Immature natural killer cell (primary cell): ENCODE measurements at places on chromosomes 12 and 14. TPM values are rescaled to one million over a fixed set of nuclear protein-coding genes. Genes with fewer than 3 reads are reported as not detected.

The ISM2 gene
- polyA plus RNA-seq = not detected

The CEBPE gene
- not detected for polyA plus RNA-seq

The CLEC12A gene
- 4.3 TPM for polyA plus RNA-seq

The AEBP2 gene
- polyA plus RNA-seq = 11.8 TPM

The NPFF gene
- not detected for polyA plus RNA-seq

The SRGAP1 gene
- polyA plus RNA-seq = 0.02 TPM

The SOX5 gene
- polyA plus RNA-seq = not detected

The DENND5B gene
- polyA plus RNA-seq = 0.53 TPM

The RAD9B gene
- 0.93 TPM for polyA plus RNA-seq

DNA sequence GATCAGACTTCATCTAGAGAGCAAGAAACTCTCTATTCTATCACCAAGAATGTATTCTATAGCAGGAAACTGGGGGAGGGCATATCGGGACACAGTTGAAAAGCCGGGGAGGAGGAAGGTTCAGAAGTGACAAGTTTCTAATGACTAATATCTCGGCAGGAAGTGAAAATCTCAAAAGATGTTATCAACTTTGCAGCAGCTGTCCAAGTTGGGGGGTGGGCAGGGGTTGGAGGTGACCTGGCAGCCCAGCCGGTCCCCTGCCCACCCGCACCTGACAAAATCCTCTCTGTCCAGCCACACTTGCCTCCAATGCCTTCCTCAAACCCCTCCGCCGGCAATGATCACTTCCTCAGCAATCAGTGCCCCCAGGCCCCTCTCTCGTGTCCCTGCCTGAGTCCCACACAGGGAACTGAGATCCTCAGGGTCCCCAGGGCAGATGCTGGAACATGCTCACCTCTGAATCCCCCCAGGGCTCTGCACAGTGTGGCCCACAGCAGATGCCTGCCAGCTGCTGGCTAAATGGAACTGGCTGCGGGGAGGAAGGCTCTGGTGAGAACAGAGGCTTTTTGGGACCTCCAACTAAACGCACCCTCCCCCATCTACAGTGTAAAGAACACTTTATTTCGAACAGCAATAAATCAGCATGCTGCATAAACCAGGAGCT lies 43.9 kb downstream of the CCDC88C start:
- DNase-seq = peak; percentile 66

GRCh38 chr12:58095002-58095401 lies 153.6 kb downstream of the ATP23 start:
- no peak for DNase-seq

DNA sequence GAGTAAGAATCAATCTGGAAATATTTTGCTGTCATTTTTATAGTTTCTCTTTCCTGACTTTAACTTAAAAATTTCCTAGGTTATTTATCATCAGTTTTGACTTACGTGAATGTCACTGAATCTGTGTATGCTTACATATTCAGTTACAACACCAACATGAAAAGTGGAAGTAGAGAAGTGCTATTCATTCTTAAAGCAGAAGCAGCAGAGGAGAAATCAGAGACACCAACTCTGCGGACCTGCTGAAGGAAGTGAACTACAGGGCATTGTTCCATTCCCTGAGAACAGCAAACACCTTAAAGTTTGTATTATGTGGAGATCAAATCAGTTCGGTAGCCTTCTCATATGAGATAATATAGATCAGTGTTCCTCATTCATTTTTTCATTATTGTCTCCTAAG lies 34.1 kb downstream of the RAD51B start:
- no peak for DNase-seq

DNA sequence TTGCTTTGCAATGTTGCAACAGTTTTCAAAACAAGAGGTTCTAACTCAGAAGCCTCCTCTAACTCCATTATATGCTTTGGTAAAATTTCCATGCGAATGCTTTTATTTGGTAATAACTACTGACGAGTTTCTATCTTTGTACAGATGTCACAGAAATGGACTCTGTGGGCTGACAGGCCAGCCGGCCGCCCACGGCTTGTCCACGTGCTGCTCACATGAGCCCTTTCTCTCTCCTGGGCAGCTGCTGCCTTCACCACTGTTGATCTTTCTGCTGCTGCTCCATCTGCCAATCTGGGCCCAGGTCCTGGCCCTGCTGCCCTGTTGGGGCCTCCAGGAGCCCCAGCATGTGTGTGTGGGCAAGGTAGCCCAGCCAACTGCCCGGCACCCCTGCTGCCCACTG lies 168.2 kb upstream of the TMEM132C start:
- no peak for DNase-seq

- DNase-seq = no peak
Measured at GRCh38 chr12:131530422-131530821, 180.5 kb upstream of the SFSWAP start.

DNA sequence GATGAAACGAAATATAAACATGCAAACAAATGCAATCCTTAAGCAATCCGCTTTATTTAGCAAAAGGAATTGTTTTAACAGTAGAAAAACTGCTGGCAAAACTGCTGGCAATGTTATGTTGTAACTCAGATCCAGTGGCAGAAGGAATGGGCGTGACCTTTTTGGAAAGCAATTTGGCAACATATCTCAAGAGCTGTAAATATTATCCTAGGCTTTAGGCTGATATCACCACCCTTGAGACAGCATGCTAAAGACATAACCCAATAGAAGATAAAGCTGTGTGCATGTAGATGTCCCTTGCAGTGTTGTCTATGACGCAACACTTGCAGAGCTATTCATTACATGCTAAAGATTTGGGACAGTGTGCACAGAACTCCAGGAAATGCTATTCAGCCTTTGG lies 138.5 kb downstream of the DICER1 start:
- no peak for DNase-seq

GRCh38 chr14:103000291-103000921 lies 56.9 kb downstream of the CDC42BPB start:
- no peak for DNase-seq

DNA sequence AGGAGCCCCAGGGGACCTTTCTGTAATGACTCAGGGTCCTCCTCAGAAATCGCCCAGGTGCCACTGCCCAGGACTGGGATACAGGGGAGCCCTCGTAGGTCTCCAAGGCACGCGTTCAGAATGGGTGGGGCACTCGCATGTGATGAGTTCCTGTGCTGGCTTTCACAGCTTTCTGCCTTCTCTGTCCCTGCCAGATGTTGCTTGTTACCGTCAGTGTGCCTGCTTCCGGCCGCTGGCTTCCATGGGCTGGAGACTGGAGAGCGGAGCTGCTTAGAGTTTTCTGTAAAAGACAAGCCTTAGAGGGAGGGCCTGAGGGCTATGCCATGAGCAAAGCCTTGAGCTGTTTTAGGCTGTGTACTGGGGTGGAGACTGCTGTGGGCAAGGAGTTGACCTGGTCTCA lies 75.0 kb upstream of the SLC24A4 start:
- no peak for DNase-seq

DNA sequence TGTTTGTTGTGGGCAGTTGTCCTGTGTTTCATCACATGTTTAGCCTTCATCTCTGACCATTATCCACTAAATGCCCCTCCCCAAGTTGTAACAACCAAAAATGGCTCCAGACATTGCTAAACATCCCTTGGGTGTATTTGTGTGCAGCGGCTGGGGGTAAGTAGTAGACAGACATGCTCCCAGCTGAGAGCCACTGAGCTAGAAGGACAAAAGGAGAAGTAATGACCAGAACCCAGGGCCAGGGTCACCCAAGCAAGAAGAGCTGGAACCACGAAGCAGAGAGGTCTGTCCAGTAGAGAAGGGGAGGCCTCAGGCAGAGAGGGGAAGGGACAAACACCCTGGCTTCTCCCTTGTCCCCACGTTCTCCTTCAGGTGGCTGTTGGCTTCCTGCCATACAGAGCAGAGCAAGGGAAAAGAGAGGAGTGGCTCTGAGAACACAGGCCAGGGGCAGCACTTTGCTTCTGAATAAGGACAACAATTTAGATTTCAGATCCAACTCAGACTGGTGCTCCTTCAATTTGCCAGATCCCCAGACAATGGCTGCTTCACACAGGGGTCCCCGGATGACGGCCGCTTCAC lies 55.2 kb downstream of the NDUFA12 start:
- DNase-seq = no peak

DNA sequence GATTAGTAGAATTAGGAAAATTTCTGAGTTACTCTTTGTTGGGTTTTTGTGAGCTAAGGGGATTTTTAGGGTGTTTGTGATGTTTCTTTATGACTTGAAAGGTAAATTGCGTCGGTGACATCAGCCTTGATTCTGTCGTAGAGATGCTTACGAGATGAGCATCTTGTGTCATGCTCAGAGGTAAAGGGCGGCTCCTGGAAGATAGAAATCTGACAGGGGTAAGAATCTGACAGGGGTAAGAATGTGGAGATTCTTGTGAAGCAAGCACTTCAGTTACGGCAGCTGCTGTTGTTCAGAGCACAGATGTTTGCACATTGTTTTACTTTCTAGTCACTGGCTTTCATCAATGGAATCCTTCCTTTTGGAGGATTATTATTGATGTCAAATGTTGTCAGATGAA lies 22.5 kb downstream of the EML1 start:
- no peak for DNase-seq

GRCh38 chr12:59005193-59005955 lies 85.1 kb upstream of the LRIG3 start:
- no peak for DNase-seq

GRCh38 chr12:2092890-2093289 lies 40.1 kb downstream of the CACNA1C start:
- no peak for DNase-seq

- no peak for DNase-seq
Measured at GRCh38 chr12:41527062-41527461, 338.9 kb downstream of the PDZRN4 start.

DNA sequence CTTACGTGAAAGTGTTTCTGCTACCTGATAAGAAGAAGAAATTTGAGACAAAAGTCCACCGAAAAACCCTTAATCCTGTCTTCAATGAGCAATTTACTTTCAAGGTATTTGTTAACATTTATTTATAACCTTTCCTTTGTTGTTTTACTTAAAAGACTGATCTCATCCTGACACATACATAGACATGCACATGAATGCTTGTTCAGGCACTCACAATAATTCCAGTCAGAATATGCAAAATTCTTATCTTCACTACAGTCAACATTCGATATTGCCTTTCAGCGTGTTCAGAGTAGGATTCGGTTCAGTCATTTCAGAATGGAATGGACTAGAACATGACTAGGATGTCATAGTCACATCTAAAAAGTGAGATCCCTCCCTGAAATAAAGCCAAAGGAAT lies 394.6 kb downstream of the PAWR start:
- DNase-seq = no peak

DNA sequence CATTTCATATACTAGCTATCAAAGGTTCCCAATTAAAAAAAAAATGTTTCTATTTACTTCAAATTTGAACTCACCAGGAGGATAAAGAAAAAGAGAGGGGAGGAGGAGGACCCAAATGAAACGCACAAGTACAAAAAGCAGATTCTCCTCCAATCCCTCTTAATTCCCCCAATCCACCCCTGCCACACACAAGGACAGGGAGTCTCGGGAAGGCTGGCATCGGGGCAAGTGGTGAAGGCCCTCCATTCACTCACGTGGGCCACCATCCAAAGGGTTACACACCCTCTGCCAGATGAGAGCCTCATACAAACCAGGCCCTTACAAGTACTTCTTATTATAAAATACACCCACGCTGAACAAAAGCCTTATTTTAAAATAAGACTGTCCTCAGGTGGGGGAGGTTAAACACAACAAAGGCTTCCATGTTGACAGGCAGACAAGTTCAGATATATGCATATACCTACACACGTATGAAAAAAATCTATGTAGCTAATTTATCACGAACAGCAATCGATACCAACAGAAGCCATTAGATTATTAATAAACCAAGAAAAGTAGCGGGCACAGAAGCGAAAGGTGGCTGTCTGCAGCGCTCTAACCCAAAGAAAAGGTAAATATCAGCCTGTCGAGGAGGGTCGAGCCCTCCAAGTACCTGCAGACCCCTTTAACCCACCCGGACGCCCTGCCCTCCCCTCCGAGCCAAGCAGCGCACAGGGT lies 1.5 kb downstream of the ATP2B1 start:
- DNase-seq = no peak

DNA sequence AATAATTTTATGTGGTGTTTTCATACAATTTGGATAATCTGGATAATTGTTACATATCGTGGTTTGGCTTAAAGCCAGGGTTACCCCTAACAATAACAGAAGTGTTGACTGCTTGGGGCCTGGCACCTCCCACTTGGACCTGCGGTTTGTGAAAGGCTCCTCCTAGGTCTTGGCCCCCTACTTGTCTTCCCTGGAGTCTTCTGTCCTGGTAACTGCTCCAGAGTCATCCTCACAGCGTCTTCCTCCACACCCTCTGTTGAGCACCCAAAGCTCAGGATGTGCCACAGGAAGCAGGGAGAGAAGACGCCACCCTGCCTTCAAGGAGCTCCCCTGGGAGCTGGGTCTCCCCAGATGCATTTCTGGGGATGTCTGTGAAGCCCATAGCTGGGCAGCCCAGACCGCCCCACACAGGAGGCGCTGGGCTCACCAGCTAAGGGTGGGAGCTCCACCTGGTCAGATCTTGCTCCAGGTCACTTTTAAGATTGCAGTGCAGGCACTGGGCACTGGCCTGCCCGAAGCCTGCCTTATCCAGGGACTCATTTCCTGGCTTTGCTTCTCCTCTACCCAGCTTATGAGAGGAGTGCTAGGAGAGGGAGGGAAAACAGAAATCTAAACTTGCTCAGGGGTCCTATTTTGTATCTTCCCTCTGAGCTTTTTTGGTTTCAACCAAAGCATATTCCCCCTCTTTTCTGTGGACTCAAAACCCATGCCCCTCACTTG lies 98.2 kb downstream of the ZFP36L1 start:
- no peak for DNase-seq

GRCh38 chr12:47877081-47877480 lies 27.7 kb downstream of the VDR start:
- no peak for DNase-seq
